HFFc6 (cell line): ENCODE measurements at places on chromosomes 2 and 18. TPM values are rescaled to one million over a fixed set of nuclear protein-coding genes. Genes with fewer than 3 reads are reported as not detected.

- DNase-seq: no peak
These were observed 90.5 kb upstream of the IL1R2 start for GRCh38 chr2:101901241-101901640.

GRCh38 chr2:116810645-116811044 is 1003.8 kb upstream of the DDX18 start:
- DNase-seq: no peak

- DNase-seq: no peak
These were observed 253.1 kb upstream of the PXDN start for GRCh38 chr2:1997409-1997808.

DNA sequence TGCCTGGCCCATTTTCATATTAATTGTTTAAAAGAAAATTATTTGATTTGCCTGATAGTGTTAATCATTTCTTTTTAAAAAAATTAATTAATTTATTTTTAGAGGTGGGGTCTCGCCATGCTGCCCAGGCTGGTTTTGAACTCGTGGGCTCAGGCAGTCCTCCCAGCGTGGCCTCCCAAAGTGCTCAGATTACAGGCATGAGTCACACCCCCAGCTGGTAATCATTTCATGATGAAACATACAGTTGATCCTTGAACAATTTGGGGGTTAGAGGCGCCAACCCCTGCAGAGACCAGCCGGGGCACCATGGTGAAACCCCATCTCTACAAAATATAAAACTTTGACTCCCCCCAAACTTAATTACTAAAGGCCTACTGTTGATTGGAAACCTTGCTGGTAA is 7.9 kb downstream of the GPN1 start:
- DNase-seq: no peak

DNA sequence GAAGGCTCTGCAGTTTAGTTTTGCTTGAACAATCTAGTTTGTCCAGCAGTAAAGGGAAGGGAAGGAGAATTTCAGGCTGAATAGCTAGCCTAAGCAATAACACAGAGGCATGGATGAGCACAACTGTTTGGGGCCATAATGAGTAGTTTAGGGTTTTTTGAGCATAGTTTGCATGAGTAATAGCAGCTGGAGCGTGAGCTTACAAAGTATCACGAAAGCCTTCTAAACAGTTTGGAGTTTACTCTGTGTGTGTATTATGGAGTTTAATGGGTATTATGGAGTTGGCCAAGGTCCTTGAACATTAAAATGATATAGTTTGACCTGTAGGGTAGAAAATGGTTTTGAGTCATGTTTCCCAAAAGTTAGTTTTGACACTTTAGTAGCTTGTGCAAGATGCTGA is 782.3 kb downstream of the ERBB4 start:
- no peak for DNase-seq

DNA sequence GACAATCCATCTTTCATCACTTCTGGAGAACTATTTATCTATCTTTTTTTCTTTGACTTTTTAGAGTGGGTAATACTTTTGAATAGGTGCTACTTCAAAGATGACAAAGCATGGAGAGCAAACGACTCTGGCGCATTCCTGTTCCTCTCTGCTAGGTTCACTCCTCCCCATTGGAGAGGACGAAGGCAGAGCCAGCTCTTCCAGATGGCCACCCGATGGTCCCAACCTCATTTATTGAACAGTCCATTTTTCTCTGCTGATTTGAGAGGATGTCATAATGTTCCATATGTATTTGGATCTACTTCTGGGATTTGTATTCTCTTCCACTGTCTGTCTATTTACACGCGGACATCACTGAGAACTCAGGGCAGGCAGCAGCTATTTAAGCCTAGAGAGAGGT is 284.3 kb upstream of the CXCR4 start:
- DNase-seq: no peak

DNA sequence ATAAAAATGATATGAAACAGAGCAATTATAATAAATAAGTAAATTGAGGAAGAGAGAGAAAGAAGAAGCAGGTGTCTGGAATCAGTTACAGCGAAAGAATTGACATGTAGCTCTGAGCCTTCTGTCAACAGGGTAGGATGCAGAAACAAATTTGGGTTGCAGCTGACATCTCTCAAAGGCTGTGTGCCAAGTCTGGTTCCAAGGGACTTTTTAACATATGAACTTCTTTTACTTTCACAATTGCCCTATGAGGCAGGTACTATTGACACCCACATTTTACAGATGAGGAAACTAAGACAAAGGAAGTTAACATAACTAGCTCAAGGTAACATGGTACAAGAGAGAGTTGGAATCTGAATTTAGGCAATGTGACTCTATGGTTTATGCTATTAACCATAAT is 260.0 kb downstream of the ASXL3 start:
- DNase-seq: no peak

SERPINB11 gene
- not detected in 3 replicates for total RNA-seq

GRCh38 chr2:42135381-42136312 is 33.5 kb upstream of the EML4 start:
- DNase-seq: no peak

- DNase-seq: no peak
These were observed 869.9 kb downstream of the LRP1B start for GRCh38 chr2:141260911-141261310.

- no peak for DNase-seq
These were observed 27.5 kb downstream of the SLC14A2 start for GRCh38 chr18:45642802-45643201.

DNAJC5G gene
- not detected in 3 replicates for total RNA-seq

- DNase-seq: no peak
These were observed 546.0 kb downstream of the ZNF804A start for GRCh38 chr2:185144159-185144919.

GRCh38 chr2:160251569-160251968 is 51.5 kb upstream of the ITGB6 start:
- DNase-seq: no peak

PKDCC gene
- total RNA-seq: not detected in 3 replicates

ANKRD30B gene
- 0.18 TPM in 1 of 3 replicates, not detected in the others for total RNA-seq

DNA sequence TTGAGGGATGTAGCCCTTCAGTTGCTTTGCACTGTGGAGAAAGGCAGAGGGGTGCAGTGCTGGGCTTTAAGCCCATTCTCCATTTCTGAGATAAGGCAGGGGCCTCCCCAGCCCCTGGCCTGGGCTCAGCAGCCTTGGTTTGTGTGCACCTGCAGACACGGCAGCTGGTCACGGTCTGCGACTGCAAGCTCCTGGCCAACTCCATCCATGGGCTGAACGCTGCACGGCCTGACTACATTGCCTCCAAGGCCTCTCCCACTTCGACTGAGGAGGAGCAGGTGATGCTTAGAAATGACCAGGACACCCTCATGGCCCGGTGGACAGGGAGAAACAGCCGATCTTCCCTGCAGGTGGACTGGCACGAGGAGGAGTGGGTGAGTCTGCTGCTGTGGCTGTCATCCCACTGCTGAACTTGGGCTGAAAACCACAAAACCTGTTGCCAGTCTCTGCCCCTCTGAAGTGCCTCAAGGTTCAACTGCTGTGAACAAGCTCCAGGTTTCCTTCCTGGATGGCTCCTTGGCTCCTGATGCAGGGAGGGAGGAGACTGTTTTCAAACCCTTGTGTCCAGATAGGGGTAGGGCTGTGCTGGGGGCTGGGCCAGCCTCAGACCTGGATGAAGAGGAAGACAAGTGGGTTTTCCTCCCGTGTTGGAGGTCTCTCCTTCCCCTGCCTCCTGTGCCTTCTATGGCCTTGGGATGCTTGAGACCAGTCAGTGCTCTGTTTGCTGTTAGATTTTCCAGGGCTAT is 54.0 kb downstream of the COA5 start:
- DNase-seq: no peak

- peak; percentile 49 for DNase-seq
These were observed 59.1 kb downstream of the TNS1 start for GRCh38 chr2:217943446-217944321.

RMDN2 gene
- total RNA-seq: 3.0 to 6.7 TPM (median 6.3 TPM) in 3 replicates

RBKS gene
- total RNA-seq: 1.8 to 3.4 TPM (median 2.2 TPM) in 3 replicates

GRCh38 chr2:181152701-181153100 is 172.3 kb downstream of the UBE2E3 start:
- no peak for DNase-seq

- peak; percentile 11 for DNase-seq
These were observed 19.4 kb upstream of the DNER start for GRCh38 chr2:229733611-229734245.

GRCh38 chr2:46837112-46837454 is 78.5 kb downstream of the MCFD2 start:
- no peak for DNase-seq

DNA sequence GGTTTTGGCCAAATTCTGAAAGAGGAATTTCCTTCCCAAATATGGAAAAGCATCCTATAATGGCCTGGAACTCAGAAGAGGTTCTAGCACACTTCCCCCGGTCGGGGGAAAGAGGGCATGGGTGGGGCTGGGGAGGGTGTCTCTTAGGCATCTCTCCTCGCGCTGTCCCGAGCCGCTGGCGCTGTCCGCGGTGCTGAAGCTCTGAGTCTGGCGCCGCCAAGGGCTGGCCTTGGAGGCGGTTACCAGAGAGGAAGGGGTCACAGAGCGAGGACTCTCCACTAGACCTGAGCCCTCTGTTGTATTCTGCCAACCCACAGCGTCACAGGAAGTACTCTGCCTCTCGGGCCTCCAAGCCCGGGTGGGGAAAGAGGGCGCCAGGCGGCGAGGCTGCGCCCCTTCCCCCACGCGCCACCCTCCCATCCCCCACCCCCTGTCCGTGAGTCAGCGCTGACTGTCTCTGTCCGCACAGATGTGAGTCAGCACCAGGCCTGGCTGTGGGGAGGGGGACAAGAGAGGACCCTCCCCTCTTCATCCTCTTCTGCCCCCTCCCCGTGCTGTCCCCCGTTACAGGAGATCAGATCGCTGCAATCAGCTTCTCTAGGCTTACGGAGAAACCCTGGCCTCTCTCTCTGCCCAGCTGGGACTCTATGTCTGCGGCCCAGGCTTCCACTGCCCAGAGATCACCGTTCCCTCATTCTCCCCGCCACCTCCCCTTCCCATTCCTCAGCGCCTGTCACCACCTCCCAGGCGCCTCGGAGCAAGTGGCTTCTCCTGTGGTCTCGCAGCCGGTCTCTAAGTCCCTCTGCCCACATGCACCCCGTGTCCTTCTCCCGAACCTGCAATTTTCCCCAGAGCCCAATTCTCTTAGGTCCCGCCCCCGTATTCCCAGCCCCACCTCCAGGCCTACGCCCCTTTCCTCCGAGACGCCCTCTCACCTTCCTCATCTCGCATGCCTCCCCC is 779 bp downstream of the PTPRN start:
- DNase-seq: peak; percentile 62

- DNase-seq: no peak
These were observed 276.5 kb upstream of the MC4R start for GRCh38 chr18:60649107-60649506.

HDHD2 gene
- total RNA-seq: 21.1 to 25.2 TPM (median 25.0 TPM) in 3 replicates

DNA sequence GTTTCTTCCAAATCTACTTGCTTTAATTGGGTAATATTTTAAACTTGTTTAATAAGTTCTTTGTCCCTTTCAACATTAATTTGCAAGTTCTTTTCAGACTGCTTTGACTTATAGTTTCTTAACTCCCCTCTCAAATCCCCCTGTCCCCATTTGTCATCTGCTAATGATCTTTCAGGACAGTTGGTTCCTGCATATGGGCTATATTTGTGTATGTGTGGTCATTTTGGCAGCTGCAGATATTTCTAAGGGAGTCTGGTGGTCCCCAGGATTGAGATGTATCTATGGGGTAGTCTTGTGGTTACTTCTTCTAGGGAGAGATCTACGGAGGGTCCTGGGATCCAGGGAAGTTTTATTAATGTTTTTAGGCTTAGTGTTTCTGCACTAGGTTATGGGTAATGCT is 120.6 kb upstream of the SP3 start:
- no peak for DNase-seq
